ENCODE measurements at places on chromosomes 1 and 21.

DNA sequence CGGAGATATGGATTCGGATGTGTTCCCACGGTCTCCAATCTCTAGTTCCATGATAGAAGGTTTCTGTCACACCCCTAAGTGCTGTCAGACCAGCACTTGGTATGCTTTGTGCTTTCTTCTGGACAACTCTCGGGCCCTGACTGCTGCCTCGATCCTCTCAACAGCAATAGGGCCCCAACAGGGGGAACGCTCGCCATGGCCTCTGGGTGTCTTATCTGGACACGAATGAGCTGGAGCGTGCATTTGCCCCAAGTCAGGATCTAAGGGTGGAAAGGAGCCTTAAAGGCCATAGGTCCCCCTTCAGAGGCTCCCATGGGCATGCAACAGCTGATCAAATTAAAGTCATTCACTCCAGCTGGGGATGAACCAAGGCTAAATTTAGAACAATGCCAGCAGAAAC lies 76.8 kb downstream of the TCP10L start:
- DNase-seq, result no peak

- DNase-seq, result no peak
Measured at GRCh38 chr1:201222125-201222524, 31.5 kb downstream of the IGFN1 start.

DNA sequence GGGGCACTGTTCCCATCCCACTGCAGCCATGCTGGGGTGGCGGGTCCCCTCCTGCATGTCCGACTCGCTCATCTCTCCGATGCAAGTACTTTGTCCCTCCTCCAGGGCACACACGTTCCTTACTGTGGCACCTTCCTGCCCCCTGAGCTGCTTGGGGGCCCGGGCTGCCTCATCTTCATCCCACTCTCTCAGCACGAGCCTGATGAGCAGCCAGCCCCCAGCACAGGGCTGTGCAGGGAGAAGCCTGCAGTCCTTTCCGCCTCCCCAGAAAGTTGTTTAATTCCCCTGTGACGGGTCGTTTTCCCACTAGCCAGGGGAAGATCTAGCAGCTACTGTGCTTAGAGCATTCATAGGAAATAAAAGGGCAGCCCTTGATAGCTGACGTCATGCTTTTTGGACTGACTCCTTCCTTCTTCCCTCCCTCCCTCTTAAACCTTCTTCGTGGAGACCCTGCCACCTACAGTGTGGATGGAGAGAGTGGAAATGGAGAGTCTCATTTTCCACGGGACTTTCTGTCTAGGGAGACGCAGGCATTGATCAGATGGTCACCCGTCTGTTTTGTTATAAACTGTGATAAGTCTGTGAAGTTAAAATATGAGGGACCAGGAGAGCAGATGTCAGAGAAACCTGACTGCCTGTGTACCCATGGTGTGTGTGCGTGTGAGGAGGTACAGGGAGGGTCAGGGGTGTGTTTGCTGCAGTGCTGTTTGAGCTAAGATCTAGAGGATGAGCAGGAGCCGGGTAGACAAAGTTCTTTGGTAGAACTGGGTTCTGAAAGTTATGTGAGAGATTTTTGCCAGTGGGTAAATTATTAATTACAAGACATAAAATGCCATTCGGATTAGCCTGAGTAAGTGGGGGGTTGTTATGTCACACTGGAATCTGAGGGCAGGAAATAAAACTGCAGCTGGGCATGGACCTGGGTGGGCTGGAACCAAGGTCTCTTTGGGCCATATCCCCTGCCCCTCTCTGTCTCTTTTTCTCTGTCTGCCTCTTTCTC lies 34.3 kb downstream of the GPR137B start:
- DNase-seq, result no peak

DNA sequence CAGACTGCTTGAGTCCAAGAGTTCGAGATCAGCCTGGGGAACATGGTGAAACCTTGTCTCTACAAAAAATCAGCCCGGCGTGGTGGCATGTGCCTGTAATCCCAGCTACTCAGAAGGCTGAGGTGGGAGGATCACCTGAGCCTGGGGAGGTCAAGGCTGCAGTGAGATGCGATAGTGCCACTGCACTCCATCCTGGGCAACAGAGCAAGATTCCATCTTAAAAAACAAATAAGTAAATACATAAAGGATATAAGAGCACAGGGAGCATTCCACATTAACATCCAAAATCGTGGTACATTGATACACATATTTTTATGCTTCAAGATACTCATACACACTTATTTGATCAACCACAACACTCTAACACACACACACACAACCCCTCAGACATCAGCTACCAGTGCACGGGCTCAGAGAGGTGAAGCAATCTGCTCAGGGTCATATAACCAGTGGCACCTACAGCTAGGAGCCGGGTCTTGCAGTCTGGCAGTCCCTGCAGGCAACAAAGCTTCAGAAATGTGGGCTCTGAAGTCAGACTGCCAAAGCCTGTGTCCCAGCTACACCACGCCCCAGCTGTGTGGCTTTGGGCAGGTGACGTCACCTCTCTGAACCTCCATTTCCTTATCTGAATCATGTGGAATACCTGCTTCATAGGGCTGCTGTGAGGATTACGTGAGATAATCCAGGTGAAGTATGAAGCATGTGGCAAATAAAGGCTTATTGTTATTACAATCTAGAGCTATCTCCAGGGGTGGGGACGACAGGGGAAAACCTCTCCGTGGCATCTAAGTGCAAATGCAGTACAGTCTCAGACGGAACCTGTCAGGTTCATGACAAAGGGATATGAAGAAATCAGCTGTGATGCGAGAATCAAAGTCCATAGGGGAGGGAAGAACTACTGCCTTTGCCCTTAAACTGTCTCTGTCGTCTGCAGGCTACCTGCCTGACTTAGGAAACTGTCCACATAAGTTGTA lies 4.8 kb upstream of the CRYBG2 start:
- no peak for DNase-seq

DNA sequence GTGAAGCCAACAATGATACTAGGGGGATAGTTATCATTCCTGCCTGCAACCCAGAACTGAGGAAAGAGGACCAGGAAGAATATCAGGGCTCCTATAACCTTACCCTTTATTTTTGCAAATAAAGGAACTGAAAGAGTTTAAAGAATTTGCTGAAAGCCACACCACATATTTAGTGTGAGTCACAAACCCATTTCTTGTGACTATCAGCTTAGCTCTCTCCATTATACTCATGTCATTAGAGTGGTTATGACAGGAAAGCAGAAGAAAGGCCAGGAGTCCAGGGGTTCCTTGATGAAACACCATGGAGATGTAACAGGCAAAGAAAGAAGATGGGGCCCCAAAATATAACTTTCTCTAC lies 141.1 kb upstream of the SAMSN1 start:
- no peak for DNase-seq

All from heart left ventricle (tissue), 16 donors.